ENCODE measurements at places on chromosomes 16 and 17.

DNA sequence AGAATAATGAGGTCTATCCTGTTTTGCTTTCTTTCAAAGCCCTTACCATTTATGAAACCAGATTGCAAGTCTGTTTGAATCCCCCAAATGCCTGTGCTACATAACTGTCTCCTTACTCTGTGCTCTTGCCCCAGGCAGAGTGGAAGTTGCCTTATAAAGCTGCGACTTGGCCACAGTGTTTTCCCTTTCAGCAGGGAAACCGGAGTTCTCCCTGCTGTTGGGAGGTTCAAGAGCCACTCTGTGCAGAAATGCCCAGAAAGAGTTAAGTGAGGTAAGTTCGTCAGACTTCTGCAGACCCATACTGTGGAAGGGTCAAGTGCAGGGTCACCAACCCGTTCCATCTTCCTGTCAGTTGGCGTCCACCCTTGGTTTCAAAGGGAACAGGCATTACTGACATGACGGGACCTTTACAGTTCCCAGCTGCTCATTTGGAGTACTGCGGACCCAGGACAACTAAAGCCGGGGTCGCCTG, 508.9 kb downstream of the WWOX start:
- no peak for DNase-seq

DNA sequence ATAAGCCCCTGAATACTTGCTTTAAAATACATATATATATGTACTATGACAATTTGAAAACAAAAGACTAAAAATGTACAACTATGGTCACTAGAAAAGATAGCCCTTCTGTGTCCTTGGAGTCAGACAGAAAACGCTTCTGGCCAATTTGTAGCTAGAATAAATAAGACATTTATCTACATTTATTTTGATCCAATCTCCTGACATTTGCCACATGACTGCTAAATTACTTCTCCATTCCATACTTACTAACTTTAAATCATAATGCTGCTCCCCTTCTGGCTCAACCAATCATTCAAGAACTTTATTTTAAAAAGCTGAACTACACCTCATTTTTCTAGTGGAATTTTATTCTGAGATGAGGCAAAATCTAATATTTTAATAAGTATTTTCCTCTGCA, 65.8 kb downstream of the CYTH1 start:
- no peak for DNase-seq

GRCh38 chr17:74369665-74370490, 2.6 kb downstream of the GPR142 start:
- DNase-seq = no peak

GRCh38 chr17:4318186-4318585, 48.3 kb downstream of the UBE2G1 start:
- DNase-seq = no peak

GRCh38 chr17:77636835-77637817, 321.4 kb upstream of the TNRC6C start:
- DNase-seq = no peak

- no peak for DNase-seq
These were observed 91.3 kb upstream of the ZNF750 start for GRCh38 chr17:82930924-82931698.

DNA sequence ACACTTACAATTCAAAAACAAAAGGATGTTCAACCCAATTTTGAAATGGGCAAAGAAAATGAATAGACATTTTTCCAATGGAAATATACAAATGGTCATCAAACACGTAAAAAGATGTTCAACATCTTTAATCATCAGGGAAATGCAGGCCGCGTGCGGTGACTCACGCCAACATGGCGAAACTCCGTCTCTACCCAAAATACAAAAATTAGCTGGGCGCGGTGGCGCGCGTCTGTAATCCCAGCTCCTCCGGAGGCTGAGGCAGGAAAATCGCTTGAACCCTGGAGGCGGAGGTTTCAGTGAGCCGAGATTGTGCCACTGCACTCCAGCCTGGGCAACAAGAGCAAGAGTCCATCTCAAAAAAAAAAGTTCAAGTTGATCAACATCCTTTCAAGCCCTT, 1.8 kb upstream of the CLUAP1 start:
- no peak for DNase-seq

DNA sequence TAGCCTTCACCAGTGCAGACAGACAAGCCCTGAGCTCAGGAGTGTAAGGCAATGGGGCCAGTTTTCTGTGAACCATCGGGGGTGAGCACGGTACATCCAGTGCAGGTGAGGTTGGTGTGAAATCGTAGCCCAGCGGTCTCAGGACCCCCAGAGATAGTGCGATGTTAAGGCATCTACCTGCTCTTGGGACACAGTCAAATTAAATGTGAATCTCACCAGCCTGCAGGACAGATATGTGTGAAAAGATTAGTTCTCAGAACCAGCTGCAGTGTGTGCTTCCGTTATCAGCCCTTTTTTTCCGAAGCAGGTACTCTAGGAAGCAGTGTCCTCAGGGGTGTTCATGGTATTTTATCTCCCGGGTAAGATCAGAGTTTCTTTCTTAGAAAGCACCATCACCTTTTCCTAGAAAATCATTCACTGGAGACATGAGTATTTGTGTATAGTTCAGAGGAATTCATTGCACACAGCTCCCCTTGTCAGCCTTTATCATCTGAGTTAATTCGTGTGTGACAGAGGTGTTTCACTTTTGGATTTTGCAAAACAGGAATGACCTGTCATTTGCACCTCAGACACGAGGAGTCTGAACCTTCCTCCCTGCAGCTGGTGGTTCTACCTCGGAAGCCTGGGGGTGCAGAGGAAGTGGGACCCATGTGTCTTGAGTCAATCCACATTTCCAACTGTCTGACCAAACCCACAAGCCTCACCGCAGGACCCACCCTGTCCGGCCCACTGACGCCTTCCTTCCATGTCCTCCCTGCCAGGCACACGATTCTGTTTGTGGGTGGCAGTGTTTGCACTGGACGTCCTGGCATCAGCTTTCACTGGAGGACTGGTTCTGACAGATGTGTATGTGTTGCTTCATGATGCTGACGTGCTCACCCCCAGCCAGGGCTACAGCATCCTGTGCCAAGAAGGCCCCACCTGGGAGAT, 107.8 kb downstream of the CLEC16A start:
- no peak for DNase-seq

DNA sequence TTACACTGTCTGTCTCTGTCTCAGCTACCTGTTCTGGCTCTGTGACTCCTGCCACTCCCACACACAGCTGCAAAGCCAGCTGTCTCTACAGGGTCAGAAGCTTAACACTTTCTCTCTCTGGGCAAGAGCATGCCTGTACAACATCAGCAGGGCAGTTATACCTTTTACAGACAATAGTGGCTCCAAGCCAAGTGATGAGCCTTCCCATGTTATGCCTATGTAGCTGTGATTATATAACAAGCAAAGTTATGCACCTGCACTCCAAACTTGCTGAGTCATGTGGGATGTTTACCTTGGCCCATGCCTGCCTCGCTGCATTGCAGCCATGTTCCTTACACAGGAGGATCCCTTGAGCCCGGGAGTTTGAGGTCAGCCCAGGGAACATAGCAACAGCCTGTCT, 31.8 kb upstream of the APPBP2 start:
- peak; percentile 28 for DNase-seq

DNA sequence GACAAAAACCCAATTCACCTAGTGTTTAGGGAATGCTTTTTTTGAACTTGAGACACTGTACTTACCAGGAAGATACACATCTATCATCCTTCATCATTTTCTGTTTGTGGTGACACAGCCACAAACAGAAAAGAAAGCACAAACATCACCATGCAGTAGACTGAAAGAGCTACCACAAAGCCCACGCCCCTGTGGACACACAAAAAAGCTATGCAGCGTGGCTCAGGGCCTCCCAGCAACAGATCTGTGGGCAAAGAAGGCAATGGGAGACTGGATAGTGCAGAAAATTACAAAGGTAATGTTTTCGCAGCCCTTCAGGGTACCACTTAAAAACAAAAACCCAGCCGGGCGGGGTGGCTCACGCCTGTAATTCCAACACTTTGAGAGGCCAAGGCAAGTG, 9.6 kb downstream of the COTL1 start:
- no peak for DNase-seq

- peak; percentile 75 for DNase-seq
These were observed 34.7 kb downstream of the GINS3 start for GRCh38 chr16:58426966-58427365.

DNA sequence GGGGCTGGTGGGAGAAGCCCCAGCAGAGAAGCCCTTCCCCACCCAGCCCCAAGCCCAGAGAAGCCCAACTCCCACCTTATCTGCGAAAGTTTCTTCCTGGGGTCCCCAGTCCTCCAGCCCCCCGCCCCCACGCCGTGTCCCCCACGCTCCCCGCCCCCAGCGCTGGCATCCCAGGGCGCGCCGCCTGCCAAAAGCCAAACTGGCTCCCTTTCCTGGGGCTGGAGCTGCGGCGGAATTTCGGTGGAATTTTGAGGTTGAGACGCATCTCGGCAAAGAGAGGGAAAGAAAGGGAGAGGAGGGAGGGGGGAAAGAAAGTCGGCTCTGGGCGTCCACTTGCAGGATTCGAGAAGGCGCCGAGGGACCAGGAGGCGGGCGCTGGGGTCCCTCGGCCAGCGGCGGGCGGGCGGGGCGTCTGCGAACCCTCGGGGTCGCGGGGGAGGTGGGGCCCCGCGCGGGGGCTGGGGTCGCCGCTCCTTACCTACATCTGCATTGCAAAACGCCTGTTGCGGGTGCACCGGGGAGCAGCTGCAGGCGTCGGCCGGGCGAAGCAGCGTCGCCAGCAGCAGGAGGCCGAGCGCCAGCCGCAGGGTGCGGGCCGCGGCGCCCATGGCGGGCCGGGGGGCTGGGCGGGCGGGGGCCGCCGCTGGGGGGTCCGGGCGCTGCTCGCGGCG, 571 bp downstream of the TIMP2 start:
- peak; percentile 72 for DNase-seq

- no peak for DNase-seq
These were observed 36.8 kb downstream of the ERCC4 start for GRCh38 chr16:13956635-13957196.

- no peak for DNase-seq
These were observed 15.4 kb upstream of the GFAP start for GRCh38 chr17:44930667-44931066.

DNA sequence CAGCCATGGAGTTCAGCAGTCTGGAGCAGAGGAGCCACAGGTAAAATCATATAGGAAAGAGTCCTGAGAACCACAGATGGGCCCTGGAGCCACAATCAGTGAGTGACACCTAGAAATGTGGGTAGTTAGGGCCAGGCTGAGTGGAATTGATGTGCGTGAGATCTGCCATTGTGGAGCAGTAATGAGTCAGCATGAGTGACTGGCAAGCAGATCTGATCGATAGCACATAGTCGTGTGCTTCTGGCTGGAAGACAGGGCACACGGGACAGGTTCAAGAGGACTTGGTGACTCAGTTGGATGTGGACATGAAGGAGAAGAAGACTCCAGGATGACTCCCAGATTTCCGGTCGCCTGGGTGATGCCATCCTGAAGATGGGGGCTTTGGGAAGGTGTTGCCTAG, 12.3 kb downstream of the ADORA2B start:
- DNase-seq = no peak

DNA sequence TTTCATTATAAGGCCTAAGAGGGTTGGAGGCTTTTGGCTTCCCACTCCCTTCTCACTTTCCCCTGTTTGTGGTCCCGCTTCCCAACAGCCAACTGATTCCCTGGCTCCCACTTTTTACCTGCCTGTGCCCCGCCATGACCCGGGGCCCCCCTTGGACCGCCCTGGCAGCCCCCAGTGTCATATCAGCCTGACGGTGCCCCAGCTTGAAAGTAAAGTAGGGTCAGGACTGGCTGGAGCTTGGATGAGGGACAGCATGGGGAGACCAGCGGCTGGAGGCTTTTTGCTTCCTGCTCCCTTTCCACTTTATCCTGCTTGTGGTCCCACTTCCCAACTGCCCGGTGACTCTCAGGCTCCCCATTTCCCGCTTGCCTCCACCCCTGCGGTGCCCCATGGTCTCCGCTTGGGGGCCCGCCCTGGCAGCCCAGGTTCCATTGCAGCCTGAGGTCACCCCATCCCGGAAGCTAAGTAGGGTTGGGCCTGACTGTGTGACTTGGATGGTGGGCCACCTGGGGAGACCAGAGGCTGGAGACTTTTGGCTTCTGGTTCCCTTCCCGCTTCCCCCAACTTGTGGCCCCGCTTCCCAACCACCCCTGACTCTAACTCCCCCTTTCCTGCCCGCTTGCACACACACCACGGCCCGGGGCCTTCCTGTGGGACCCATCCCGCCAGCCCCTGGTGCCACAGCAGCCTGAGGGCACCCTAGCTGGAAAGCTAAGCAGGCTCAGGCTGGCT, 2274.7 kb downstream of the TP53TG3F start:
- no peak for DNase-seq

DNA sequence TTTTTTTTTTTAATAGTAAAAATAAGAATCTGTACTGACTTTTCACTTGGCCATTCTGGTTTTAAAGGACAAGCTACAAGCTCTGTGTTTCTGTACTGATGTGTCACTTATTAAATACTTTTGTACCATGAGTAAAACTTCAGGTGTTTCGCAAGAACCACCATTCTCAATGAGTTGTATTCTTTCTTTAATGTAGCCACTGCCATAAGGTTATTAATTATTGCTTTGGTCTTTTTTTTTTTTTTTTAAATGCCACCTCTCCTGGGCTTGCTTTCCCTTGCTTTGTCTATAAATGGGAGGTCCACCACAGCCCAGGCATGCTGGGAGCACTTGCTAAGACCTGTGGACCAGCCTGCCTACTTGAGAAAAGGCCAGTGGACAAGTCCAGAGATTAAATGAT, 8.4 kb downstream of the ARL2BP start:
- DNase-seq = no peak

Data from NCI-H69 (cell line).